ENCODE measurements at places on chromosomes 7 and 10.

- DNase-seq = no peak
These were observed 23.2 kb upstream of the HIBADH start for GRCh38 chr7:27685893-27686292.

- no peak for DNase-seq
These were observed 127.9 kb upstream of the SLC13A1 start for GRCh38 chr7:123327661-123328060.

DNA sequence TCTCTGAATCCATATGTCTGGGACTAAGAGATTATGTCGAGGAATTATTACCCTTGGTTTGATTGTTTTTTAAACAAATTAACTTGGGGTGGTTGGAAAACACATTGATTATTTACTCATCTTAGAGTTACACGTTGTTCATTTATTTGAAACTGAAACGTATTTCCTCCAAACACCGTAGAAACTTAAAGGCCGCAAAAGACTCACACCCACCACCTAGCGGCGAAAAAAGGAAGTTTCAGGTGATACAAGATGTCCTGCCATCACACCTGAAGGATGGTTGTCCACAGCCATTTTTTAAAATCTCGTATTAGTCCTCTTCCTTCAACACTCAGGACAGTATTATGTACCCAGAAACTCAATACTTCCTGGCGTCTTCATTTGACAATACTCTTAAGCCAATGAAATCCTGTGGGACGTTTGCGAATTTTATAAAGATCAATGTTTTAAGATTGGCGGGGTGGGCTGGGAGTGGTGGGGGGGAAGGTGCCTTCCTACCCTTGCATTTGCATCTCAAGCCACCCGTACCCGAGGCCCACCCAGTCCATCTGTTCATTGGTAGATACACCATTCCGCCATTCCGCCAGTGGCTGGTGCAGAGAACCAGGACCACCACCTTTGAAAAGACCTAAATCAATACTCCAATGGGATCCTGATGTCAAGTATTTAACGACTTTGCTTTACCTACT lies 1.4 kb upstream of the LCOR start:
- DNase-seq = peak; percentile 57

- no peak for DNase-seq
These were observed 58.1 kb downstream of the ITGA8 start for GRCh38 chr10:15661574-15661973.

DNA sequence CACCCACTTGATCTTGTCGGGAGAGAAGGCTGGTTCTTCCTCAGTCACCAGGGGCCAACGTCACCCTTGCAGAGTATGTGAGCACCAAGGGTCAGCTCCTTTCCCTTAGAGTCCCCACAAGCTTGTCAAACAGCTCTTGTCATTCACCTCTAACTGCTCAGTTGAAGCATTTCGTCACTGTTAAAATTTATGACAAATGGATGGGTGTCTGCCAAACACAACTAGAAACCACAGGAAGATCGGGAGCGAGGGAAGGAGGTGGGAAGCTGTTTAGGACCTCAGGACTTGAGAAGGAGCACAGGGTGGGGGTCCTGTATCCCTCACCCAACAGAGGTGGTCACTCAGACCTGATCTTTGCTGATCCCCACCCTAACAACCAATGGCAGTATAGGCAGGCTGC lies 373.3 kb upstream of the IGFBP3 start:
- no peak for DNase-seq

- DNase-seq = no peak
These were observed 25.1 kb downstream of the CRHR2 start for GRCh38 chr7:30657131-30657530.

GRCh38 chr7:120421151-120421651 lies 148.2 kb downstream of the KCND2 start:
- no peak for DNase-seq
